ENCODE measurements at places on chromosomes 5 and 9.

DNA sequence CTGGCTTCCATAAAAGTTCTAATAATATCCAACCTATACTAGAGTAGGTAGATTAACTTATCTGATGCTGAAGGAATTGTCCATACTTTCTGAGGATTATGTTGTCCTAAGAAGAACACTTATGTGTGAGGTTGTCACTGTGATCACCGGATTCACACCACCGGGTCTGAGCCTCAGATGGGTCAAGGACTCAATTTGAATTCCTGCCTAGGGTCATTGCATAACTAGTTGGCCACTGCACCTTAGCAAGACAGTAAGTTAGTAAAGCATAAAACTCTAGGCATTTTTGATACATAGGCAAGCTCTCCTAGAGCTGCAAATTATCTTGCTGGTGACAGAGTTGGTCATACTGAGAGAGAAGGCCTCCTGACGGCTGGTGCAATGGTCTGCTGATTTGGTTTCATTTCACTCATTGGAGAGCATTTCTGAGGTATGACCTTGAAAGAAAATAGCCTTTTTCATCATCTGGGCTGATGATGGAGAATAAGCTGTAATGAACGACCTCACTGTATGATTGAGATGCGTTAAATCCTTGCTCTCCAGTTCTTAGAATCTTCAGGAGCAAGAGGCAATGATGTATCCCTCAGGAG is 72.0 kb upstream of the CKMT2 start:
- no peak for DNase-seq

GRCh38 chr9:7315746-7316145 is 483.8 kb downstream of the DMAC1 start:
- DNase-seq: no peak

- DNase-seq: no peak
Measured at GRCh38 chr9:69260161-69260560, 64.9 kb upstream of the ENTREP1 start.

DNA sequence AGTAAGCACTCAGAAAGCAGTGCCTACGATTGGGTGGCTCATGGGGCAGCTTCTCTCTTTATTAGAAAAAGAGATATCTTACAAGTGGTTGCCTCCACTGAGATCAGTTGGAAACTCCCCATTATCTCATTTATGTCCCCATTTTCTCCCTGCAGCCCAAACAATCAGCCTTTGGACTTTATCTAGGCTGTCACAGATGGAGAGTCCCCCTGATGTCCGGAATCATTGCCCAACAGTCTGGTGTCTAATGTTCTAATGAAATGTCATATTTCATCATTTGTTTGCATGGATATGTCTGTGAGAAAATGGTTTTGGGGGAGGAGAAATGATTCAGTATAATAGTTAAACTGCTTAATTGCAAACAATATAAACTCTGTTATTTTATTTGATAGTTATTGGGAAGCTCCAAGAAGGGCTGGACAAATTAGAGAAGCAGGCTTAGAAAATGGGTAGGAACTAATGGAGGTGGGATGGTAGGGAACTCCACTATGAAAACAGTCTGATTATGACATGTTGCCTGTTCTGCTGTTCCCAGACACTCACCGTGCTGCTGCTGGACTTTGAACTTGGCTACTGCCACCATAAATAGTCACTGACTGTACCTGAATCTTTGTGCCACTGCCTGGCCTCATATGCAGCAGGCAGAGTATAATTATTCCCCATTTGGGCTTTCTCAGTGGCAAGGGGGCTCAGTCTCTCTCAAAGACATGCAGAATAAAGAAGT is 38.3 kb upstream of the SMAD5 start:
- no peak for DNase-seq

DNA sequence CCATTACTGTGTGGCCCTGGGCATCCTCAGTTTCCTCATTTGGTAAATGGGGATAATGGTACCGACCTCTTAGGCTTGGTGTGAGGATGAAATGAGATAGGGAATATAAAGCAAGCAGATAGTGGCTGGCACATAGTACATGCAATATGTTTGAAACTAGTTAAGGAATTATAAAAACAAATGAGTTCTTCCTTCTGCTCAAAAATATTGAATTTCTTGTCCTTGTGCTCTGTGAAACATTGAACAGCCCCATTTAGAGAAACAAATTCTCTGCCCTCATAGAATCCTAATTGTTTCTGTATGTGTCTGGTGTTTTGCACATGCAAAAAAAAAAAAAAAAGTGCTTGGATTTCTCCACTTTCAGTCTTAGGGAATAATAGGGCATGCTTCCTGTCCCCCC is 39.7 kb downstream of the PTCD2 start:
- DNase-seq: no peak

DNA sequence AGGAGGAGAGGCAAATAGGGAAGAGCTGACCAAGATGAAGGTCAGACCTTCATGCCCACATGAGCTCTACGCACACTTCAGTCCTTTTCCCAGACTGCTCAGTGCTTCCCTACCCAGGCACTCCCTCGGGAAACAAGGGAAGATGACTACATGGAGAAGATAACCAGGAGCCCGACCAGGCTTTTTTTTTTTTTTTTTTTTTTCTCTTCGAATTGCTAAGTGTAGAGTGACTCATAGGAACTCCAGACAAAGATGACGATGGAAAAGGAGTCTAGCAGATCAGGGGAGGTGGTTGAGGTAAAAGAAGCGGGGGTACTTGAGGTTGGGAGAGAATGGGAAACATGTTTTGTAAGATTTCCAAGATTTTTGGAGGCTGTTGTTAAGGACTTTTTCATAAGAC is 526.1 kb downstream of the BNC2 start:
- DNase-seq: no peak

Data from CD4-positive, alpha-beta T cell treated with Interleukin-21 for 1 hour (primary cell).